CD4-positive, alpha-beta T cell treated with Interferon alpha-2 for 1 hour (primary cell): ENCODE measurements at places on chromosomes 5 and 9.

- DNase-seq = peak; percentile 11
These were observed 763 bp downstream of the TJP2 start for GRCh38 chr9:69174616-69175463.

DNA sequence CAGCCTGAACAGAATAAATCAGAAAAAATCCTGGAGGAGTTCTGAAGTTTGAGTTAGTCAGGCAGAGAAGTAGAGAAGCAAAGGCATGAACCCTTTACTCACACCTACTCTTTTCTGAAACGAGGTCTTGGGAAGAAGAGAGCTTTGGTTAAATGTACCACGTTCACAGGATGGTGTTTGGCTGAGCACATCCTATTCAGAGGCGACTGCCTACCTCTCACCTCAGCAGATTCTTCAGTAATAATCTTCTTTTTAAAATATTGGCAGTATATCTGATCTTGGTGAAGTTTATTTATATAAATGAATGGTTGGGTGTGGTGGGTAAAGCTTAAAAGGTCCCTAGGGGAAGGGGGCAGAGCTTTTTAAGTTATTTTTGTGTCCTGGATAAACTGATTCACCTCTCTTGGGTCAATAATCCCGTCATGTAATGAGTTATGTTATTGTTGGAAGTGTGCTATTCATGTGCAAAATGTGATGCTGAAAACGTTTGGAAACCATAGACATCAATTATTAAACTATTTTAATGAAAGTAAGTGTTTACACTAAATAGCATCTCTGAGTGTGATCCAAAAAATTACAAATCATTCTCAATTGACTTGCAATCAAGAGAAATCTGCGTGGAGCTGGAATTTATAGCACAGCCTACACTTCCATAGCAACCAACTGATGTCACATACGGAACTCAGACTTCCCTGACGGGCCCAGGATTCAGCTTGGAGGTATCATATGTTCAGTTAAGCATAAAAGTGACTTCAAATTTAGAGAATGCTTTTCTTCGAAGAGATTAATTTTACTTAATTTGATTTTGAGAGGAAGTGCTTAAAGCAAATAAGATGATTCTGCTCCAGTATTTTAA lies 94.3 kb upstream of the EQTN start:
- DNase-seq = no peak

DNA sequence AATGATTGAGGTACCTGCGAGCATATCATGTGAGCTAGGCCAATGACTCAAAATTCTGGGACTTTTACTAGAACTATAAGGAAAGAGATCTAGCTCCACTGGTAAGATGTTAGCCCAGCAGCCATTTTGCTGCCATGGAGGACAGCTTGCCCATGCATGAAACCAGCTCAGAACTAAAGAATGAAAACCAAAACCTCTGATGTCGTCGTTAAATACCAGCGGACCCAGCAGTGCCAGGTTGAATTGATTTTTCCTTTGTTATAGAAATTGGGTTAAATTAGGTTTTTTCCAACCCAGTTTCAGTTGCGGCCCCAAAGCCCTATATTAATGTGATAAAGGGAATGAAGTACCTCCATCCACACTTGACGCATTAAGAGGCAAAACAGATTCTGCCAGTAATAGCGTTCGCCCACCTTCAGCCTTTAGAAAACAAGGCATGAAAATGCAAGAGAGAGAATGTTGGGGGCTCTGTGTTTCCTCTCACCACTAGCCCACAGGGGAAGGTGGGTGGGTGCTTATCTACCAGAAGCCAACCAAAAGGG lies 5.5 kb upstream of the ITK start:
- no peak for DNase-seq

- DNase-seq = no peak
These were observed 1.4 kb downstream of the PCDH1 start for GRCh38 chr5:141876628-141877355.

DNA sequence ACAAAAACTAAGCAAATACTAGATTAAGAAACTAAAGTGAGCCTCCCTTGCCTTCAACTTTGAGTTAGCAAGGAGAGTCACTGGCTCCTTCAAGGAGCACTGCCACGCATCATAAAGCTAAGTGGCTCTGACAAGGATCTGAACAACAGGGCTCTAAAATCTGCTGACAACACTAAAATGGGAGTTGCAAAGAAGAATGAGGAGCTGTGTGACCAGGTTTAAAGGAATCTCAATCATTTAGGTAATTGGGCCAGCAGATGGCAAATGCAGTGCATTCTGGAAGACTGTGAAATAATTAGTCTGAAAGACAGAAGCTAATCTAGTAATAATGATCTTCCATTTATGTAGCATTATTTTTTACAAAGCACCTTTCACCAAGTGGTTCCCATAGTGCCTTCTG lies 297.0 kb upstream of the TAS2R1 start:
- no peak for DNase-seq

- DNase-seq = no peak
These were observed 60.0 kb upstream of the FER start for GRCh38 chr5:108687595-108688200.

DNA sequence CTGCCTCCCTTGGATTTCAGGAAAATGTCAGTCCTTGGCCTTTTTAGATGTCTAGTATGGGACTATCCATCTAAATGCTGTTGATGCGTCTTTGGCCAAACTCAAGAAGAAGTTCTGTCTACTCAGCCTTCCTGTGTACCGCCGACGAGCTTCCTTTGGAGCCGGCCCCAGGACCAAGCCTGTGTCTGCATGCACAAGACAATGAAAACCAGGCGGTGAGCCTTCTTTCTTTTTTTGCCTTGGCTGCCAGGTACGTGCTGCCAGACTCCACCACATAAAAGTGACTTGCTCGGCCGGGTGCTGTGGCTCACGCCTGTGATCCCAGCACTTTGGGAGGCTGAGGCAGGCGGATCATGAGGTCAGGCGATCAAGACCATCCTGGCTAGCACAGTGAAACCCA lies 6.0 kb upstream of the NEURL1B start:
- DNase-seq = no peak

DNA sequence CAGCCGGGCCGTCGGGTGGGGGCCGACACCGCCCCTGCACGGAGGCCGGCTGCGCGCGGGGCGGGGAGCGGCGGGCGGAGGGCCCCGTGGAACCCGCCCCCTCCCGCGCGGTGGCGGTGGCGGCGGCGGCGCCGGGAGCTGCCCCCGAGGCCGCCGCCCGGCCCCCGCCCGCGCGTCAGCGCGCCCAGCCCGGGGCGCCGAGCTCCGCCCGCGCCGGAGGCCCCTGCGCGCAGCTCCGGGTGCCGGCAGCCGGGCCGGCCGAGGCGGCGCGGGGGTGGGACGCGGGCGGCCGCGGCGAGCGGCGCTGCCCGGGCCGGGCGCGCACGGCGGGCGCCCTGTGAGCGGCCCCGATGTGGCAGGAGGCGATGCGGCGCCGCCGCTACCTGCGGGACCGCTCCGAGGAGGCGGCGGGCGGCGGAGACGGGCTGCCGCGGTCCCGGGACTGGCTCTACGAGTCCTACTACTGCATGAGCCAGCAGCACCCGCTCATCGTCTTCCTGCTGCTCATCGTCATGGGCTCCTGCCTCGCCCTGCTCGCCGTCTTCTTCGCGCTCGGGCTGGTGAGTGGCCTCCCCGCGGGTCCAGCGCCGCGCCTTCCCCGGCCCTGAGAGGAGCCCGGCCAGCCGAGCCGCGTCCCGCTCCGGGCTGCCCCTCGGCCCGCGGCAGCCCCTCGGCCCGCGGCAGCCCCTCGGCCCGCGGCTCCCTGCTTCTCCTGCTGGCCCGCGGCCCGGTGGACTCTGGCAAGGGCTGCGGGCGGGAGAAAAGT lies at the start of gene ADCY2:
Gene ADCY2, plus strand, starts transcription at position 192 of the 766 bp plus-strand sequence. Its CDS starts 159 bp downstream, at position 351.
- no peak for DNase-seq

DNA sequence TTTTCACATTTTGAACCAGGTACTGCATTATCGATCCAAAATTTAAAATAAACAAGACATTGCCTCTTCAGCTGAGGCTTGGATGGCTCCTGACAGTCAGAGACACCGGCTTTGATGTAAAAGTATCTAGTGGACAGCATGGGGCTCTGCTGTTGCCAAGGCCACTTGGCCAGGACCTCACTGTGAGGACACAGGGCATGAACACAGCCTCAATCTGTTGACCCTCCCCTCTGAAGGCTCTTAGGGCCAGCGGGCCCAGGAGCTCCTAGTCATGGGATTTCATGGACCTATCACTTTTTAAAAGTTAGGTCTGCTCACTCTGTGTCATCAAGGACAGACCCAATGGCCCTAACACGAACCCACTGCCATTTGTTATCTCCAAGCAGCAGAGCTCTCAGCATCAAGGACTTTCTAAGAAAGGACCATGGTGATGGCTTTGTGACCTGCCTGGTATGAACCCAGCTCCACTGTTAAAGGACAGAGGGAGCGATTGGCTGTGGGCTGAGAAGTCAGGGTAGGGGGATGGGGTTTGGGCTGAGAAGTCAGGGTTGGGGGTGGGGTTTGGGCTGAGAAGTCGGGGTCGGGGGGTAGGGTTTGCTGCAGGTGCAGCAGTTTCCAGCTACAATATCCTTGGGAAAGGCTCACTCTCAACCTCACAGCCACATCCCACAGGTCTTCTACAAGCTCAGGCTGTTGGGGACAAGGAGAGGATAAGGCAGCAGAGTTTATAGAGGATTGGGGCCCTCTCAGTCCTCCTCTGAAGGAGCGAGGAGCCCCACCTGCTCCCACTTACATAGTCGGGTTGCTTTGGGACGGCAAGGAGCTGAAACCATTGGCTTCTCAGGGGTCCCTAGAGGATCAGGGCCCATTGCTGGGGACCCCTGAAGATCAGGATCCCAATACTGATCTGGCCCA lies 146.8 kb downstream of the BARX1 start:
- no peak for DNase-seq

DNA sequence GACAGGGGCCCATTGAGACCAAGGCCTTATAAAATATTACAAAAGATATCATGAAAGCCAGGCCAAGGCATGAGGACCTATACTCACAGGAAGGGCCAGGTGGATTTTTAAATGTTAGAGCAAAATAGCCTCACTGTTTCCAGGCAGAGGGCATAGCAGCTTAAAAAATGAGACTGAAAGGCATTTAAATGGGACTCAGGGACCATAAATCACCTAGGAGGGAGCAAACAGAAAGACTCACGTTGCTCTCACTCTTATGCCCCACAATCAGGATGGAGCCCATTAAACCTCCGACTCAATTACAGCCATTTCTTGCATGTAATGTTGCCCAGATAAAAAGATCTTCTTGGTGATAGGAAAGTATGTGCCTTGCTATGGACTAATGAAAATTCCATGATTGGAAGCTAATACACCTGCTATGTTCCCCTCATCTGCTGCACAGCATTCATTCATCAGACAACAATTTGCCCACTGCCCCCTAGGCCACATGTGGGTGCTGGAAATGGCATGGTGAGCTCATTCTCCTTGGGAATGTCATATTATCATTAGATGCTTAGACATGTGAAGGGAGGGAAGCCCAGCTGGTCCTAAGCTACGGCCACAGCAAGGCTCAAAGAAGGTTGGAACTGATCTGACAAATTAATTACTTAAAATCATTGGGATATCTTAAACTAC lies 128.6 kb upstream of the GRIA1 start:
- no peak for DNase-seq

GRCh38 chr9:98327249-98327561 lies 71.8 kb upstream of the TBC1D2 start:
- no peak for DNase-seq

DNA sequence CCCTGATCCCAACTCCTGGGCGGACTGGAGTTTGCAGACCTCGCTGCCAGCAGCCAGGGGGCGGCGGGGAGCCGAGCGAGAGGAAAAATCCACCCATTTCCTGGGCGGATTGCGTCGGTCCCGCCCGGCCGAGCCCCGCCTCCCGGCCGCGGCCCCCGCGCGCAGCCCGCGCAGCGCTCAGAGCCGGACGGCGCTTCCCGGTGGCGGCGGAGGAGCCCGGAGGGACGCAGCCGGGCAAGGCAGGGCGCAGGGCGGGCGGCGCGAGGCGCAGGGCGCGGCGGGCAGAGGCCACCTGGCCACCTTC lies at the start of gene OLFM1:
Gene OLFM1, plus strand, starts transcription at position 180 of the 304 bp plus-strand sequence. CDS start 322 bp downstream, outside the sequence.
- DNase-seq = no peak

GRCh38 chr5:15634591-15635288 lies 134.8 kb downstream of the FBXL7 start:
- no peak for DNase-seq

DNA sequence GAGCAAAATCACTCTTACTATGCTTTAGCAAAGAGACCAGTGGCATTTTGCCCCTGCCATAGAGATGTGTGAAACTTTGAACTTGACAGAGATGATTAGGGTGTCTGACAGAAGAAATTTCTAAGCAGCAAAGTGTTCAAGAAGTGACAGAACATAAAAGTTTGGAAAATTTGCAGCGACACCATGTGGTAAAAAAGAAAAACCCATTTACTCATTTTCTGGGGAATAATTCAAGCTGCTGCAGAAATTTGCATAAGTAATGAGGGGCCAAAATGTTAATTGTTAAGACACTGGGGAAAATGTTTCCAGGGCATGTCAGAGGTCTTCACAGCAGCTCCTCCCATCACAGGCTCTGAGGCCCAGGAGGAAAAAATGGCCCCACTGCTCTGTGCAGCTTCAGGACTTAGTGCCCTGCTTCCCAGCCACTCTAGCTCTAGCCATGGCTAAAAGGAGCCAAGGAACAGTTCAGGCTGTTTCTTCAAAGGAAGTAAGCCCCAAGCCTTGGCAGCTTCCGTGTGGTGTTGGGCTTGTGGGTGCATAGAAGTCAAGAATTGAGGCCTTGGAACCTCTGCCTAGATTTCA lies 6.1 kb upstream of the AP3B1 start:
- peak; percentile 41 for DNase-seq

DNA sequence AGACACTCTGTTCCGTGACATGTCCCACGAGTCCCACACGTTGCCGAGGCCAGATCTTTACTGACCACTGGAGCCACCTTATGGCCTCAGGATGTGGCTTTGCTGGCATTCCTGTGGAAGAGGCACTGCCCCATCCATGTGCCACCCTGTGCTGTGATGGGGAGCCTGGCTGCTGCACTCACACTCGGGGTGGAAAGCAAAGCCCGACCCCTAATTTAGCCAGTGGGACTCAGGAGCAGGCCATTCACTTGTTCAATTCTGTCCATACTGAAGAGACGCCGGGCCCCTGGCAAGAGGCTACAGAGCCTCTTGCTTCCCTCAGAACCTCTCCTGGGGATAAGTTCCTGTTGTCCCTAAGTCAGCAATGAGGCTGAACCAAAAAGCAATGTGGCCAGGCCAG lies 18.6 kb upstream of the CEP72 start:
- no peak for DNase-seq

DNA sequence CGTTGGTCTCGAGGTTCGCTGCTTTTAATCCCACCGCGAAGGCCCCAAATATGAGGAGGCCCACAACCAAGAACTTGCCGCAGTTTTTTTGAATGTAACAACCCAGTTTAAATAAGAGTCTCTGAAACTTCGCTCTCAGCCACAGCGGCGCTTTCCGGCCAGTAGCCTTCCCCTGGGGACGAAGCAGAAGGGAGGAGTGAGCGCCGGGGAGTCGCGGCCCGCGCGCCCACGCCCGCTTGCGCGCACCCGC lies 10.4 kb downstream of the PTCH1 start:
- no peak for DNase-seq

GRCh38 chr5:122751293-122751782 lies 23.5 kb upstream of the SNX2 start:
- no peak for DNase-seq

- no peak for DNase-seq
These were observed 55.6 kb upstream of the UBAC1 start for GRCh38 chr9:136016572-136017288.

DNA sequence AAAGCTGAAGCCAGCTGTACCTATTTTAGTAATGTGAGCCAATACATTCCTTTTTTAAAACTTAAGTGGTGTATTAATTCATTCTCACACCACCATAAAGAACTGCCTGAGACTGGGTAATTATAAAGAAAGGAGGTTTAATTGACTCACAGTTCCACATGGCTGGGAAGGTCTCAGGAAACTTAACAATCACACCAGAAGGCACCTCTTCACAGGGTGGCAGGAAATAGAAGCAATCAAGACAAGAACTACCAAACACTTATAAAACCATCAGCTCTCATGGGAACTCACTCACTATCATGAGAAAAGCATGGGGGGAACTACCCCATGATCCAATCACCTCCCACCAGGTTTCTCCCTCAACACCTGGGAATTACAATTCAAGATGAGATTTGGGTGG lies 21.0 kb downstream of the ESM1 start:
- DNase-seq = no peak
